ENCODE measurements at places on chromosomes 3 and 15.

DNA sequence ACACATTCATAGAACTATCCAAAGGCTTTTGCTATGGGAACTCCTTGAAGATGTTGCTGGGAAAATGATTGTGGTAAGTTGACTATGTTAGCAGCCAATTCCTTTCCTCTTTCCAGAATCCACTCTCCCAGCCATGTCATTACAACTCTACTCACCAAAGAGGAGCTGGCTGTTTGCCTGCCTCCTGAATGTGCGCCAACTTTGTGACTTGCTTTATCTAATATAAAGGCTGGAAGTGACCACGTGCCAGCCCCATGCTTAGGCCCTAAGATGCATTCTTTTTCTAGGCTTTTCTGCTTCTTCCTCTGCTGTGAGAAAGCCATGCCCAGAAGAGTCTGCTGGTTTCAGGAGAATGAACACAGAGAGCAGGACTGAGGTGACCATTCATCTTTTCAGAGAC lies 182.2 kb downstream of the GABRB3 start:
- no peak for DNase-seq

- no peak for DNase-seq
Measured at GRCh38 chr3:119160361-119160760, 13.0 kb upstream of the UPK1B start.

DNA sequence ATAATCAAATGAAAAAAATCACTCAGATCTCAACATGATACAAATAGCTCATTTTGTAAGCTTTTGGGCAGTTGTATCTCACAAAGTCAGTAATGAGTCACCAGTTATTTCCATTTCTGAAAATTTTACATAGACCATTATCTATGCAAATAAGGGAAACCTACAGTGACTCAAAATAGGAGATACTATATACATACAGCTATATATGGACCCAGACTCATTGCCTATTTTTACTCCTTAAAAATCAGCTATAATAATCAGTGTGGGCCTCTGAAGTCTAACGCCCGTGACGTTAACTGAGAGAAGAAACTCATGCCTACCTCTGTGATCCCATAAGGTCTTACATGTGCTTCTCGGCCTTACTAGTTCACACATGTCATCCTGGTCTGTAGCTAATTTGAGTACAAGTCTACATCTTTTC lies 31.6 kb downstream of the LRIG1 start:
- no peak for DNase-seq

GRCh38 chr15:99504823-99505551 lies 60.8 kb upstream of the MEF2A start:
- peak; percentile 38 for DNase-seq

DNA sequence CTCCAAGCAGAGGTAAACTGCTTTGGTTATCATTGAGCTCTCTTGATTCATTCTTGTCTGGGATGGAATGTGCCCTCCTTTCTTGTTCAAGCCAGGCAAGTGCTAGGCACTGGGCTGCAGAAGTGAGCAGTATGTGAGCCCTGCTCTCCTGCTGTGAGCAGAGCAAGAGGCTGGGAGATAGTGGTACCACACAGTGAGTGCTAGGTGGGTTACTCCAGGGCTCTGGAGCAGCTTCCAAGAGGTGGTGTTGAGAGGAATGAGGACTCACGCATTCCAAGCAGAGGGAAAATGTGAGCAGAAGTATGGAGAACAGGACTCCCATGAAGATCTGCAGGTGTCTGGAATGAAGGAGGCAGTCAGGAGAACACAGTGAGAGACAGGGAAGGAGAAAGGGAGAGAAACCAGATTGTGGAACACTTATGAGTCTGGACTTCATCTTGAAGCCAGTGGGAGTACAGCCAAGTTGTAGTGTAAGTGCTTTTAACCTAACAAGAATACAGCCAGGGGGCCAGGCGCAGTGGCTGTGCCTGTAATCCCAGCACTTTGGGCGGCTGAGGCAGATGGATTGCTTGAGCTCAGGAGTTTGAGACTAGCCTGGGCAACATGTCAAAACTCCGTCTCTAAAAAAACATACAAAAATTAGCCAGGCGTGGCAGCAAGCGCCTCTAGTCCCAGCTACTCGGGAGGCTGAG lies 199.9 kb upstream of the CTDSPL start:
- no peak for DNase-seq

DNA sequence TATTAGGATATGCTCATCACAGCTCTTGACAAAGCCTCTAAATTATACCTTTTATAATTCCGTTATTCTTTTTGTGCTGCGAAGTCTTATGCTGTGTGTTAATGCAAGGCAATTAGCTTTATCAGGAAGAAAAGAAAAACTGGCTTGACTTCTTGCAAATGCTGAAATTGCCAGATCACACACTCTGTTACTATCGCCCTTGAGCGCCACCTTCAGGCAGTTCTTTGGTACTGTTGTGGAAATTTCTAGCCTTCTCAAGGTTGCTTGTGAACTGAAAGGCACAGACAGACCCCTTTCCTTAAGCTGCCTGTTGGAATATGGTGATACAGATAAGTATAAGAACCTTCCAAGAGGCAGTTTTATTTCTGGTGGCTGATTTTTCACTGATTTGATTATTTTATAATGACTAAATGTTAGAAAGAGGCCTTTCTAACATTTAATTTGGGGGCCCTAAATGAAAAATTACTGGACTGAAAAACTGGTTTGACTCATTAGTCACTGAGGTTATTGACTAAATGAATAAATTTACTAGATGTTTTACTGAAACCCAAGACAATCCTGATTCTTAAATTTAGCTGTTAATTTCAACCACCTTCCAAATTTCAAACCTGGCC lies 126.2 kb upstream of the RASGRP1 start:
- DNase-seq, result peak; percentile 71

- no peak for DNase-seq
Measured at GRCh38 chr3:175179055-175179454, 319.9 kb downstream of the NAALADL2 start.

DNA sequence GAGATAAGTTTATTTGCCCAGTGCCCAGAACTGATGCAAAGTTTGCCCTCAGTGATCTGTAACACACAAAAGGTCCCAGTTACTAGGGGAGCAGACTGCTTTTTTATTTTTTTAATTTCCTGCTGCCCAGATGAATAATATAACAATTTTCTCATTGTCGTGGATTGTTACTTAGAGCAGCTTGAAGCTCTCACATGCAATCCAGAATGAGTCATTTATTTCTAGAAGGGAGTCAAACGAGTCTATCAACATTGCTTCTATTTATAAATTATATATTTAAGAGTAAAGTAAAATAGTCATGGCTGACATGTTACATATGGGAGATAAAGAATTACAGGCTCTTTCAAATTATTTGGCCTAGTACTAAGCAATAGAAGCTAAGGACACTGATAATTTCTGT lies 41.3 kb downstream of the MEIS2 start:
- DNase-seq, result no peak

DNA sequence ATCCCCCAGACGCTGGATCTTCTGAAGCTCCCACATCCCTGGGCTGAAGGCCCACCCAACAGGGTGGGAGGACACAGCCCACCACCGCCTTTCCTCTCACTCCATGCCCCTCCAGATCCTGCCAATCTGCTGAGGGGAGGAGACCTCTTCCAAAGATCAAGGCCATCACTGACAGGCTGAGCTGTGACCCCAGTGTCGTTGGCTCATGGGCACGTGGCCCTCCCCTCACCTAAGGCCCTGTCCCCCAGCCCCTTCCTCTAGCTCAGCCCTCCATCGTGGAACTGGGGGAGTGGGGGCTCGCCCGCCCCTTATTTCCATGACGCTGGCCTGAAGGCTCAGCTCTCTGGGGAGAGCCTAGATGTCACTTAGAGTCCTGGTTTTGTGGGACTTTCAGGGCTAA lies 10.4 kb downstream of the C3orf18 start:
- DNase-seq, result no peak

- DNase-seq, result no peak
Measured at GRCh38 chr3:77976079-77976478, 936.2 kb downstream of the ROBO2 start.

DNA sequence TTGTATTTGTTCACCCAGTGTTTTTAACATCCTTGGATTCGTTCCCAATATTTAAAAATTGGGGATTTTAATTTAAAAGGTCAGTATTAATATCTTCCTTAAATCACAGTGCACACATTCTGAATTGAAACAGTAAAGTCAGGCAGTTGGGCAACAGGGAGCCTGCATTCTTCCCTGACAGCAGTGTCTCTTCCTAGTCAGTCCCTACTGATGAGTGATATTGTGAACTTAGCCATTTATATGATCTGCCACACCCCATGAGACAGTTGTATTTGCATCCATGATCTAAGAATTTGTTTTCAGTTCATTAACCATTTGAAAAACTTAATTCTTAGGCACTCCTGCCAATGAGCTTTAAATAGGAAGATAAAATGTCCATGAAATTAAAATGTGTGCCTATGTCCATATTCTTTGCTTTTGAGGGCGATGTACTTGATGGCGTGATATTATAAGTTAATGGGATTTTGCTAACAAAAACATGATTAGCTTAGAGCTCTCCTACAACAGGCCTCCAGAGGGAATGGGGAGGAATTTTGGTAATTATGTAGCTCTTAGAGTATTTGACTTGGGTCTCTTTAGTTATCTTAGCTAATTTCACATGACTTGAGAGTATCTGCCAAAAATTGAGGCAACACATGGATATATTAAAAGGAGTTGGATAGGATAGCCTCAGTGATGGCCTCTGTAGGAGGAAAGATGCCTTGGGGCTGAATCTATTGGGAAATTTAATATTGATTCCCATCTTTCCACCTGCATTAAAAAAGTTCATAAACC lies 219.3 kb downstream of the PTPRG start:
- DNase-seq, result no peak

DNA sequence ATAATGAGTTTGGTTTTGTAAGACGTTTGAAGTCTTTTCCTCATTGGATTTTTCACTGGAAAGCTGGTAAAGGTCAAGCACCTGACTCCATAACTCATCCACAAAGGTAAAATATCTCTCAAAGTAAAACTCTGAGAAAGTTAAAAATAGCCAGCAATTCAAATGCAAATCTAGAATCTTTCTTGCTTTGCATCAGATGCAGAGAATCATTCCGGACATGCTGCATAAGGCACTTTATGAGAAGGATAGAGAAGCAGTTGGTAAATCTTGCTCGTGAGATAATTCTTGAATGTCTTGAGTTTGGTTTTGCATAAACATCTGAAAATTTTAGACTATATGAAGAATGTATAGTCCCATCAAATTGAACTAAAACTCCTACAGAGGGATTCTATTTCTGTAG lies 9.1 kb downstream of the KCNMB2 start:
- no peak for DNase-seq

GRCh38 chr15:29970402-29970695 lies 112.4 kb upstream of the GOLGA8J start:
- no peak for DNase-seq

- no peak for DNase-seq
Measured at GRCh38 chr3:10835406-10835805, 19.4 kb downstream of the SLC6A11 start.

GRCh38 chr3:177314897-177315296 lies 117.6 kb upstream of the TBL1XR1 start:
- no peak for DNase-seq

- no peak for DNase-seq
Measured at GRCh38 chr15:67578020-67578600, 35.6 kb downstream of the MAP2K5 start.

DNA sequence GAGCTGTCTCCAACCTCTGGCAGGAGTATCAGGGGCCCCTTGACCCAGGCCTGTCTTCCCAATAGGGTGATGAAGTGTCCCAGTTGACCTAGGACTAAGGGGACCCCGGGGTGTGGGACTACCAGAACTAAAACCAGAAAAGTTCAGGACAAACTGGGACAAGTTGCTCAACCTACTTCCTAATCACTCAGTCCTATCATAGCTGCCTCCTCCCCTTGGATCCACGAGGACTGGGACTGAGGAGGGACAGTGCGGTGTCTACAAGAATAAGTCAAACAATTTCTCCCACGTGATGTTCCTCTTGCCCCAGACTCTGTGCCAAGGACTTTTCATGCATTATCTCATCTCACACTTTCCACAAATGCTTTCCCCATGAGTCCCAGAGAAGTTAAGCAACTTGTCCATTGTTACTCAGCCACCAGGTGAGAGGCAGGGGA lies 49.4 kb upstream of the SLCO2A1 start:
- DNase-seq, result no peak

DNA sequence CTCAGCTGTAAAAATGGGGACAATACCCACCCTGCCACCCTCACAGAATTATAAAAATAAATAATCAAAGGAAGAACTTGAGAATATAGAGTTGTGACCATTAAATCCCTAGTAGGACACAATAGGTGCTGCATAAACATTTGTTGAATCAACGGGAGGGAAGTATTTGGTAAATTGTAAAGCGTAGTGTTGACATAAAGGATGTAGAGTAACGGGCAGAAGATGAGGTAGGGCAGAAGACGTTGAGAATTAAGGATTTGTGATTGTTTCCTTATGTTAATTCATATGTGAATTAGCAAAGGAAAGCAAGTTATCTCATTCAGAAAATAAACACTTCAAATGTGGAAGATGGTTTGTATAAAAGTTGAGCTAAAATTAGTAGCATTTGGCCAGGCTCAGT lies 7.1 kb downstream of the RAMAC start:
- no peak for DNase-seq

DNA sequence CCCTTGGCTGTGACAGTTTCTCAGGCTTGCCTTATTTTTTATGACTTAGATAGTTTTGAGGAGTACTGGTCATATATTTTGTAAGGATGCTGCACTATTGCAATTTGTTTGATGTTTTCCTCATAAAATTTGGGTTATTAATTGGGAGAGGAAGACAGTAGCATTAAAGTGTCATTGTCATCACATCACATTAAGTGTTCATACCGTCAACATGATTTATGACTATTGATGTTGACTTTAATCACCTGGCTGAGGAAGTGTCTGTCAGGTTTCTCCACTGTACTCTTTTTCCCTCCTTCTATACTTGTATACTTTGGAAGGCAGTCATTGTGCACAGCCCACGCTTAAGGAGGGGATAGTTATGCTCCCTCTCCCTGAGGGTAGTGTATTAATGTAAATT lies 26.9 kb downstream of the TRIM69 start:
- DNase-seq, result no peak

DNA sequence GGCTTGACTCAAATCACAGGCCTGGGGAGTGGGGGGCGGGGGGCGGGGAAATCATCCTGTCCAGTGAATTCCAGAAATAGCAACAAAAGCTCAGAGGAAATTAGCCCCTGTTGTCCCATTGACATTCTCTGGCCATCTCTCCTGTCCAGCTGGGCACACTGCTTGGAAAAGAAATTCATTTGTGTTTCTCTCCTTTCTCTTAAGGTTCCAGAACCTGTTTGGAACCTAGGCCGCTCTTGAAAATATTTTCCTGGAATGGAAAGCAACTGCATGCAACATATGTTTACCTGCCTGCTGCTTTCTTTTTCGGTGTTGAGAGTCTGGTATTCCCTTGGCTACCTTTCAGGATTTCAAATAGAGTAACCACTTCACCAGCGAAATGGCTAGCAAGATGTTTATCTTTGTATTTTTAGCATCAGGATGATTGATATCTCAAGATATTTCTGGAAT lies 169.0 kb downstream of the GHSR start:
- DNase-seq, result no peak
